ENCODE measurements at places on chromosomes 7 and 10.

DNA sequence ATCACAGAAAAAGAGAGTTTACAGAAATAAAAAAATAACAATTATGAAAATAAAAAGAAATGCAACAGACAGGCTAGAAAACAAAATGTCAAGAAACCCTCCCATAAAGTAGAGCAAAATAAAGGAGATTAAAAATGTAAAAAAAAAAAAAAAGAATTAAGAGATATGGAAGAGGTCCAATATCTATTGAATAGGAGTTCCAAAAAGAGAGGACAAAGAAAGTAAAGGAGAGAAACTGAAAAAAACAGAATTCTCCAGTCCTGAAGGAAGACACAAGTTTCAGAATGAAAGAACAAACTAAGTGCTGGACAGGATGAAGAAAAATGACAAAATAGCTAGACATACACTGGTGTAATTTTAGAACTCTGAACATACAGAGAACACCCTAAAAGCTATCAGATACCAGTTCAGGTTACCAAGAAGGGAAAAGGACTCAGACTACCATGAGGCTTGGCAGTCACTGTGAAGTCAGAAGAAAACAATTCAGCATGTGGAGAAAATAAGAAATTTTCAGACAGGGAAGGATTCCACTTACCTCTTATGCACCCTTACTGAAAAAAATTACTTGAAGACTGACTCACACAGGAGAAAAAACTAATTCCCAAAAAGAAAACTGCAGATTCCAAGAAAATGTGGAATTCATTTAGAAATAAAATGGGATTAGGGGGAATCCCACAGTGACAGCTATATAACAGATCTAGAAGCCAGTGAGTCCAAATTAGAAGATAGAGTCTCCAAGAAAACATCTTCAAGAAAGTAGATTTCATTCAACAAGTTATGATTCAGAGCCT lies 40.4 kb upstream of the ABLIM1 start:
- no peak for DNase-seq

- peak; percentile 56 for DNase-seq
These were observed 59.1 kb upstream of the CALD1 start for GRCh38 chr7:134720091-134720935.

DNA sequence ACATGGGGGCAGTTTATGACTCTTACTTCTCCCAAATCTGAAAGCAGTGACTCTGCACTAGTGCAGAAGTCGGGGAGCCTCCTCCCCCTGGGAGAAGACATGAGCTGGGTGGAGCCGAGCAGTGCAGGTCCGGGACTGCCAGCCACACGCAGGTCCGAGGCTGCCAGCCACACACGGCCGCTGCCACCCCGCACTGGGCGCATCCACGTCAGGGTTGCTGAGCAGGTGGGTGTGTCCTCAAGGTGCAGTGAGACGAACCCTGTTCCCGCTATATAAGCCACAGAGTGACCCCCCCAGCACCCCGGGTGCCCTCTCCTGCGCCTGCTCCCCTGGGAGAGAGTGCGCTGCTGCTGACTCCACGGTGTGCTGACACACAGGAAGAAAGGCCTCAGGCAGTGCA lies 430.2 kb downstream of the PTPRN2 start:
- no peak for DNase-seq

- no peak for DNase-seq
These were observed 112.1 kb downstream of the ACTR3B start for GRCh38 chr7:152871678-152872060.

DNA sequence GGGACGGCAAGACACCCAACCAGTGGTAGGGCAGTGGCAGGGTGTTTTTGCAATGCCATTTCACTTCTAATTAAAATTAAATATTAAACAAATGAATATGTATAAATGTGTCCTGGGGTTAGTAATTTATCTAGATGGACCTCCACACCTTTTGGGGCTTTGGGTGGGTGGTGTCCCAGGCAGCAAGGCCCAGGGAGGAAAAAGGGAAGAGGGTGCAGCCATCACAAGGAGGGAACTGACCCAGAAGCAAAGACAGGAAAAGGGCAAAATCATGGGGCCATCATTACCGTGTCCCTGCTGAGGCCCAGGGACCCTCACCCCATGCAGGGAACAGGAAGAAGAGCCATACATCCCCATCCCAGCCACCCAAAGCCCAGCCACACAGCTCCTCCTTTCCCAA lies 204.6 kb downstream of the GRID1 start:
- no peak for DNase-seq

- DNase-seq, result no peak
These were observed 26.1 kb upstream of the ITGB1 start for GRCh38 chr10:32984003-32984600.

- DNase-seq, result no peak
These were observed 171.9 kb downstream of the OTUD1 start for GRCh38 chr10:23610626-23611307.

- DNase-seq, result no peak
These were observed 568 bp upstream of the MEOX2 start for GRCh38 chr7:15686957-15687545.

DNA sequence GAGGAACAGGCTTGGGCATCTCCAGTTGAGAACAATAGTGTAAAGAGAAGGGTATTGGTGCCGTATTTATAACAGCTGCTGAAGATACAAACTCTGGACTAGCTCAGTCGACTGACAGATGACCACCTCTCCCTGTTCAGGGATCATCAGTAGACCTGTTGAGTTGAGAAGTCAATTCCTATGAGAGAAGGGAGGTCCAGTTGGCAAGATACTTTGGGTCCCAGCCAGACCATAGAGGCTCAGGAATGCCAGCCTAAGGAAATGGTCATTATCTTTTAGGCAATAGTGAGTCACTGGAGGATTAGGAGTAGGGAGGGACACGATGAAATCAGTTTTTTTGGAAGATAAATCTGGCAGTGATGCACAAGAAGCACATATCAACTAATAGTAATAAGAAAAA lies 202.9 kb downstream of the TRIL start:
- peak; percentile 66 for DNase-seq

DNA sequence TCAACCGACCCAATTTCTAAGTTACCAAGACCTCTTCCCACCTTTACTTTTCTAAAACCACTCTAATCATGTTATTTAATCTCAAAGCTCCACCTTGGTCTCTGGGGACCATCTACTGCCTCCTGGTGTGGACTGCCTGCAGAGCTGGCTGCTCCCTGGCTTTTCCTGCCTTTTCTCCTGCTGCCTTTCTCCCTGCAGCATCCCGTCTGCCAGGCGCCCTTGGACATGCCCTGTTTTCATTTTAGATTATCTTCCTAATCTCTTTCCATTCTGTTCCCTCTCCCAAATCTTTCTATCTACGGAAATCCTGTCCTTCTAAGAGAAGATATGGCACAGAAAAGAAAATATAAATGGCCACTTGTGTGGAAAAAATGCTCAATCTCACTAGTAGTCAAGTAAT lies 23.1 kb downstream of the TCAF1 start:
- no peak for DNase-seq

DNA sequence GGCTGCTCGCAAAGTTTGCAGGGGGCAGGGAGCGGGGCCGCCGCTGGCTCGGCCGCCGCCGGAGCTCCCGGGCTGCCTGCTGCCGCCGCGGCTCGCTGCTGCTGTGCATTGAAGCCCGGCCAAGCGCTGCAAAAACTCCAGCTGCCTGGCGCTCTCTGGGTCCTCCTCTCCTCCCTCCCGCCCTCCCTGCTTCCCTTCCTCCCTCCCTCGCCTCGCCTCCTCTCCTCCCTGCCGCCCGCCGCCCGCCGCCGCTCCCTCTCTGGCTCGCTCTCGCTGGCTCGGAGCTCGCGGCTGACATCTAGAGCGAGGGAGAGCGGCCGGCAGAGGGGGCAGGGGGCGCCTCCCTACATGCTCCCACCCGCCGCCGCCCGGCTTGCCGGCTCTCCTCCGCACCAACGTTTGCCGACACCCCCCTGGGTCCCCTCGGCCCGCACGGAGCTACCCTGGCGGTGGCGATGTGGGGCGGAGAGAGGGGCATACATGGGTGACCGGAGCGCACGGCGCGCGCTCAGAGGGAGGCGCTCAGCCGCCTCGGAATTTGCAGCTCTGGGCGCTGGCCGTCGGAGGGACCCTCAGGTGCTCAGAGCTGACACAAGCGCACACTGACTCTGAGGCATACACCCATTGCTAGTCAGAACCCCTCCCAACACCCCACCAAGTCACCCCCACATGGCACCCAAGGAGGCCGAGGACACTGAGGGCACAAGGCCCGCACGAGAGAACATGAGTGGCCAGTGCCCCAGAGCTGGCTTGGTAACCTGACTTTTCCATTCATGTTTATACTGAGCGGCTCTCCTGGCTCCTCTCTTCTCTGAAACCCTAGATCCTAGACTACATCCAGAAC lies 1.2 kb upstream of the PLXNA4 start:
- DNase-seq, result peak; percentile 43

GRCh38 chr10:121481180-121481579 lies 117.1 kb downstream of the FGFR2 start:
- peak; percentile 30 for DNase-seq

- no peak for DNase-seq
These were observed 692 bp downstream of the CARD11 start for GRCh38 chr7:3042861-3043489.

- no peak for DNase-seq
These were observed 351.1 kb upstream of the ETV1 start for GRCh38 chr7:14340393-14341074.

DNA sequence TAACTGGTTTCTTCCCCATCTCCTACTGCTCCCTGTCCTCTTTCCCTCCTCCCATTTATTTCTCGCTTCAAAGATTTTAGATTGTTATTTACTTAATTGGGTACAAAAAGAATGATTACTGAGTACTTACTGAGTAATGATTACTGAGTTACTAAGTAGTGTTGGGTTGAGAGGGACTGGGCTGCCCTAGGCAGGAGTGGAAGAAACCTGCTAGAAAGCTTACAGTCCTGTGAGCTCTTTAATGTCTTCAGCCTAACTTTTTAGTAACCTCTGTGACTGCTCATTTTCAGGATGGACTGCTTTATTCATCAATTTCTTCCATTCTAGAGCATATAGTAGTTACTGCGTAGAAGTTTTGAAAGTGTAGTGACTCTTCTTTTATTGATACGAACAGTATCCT lies 7.6 kb downstream of the PHF14 start:
- DNase-seq, result no peak

GRCh38 chr10:78905015-78905956 lies 163.5 kb upstream of the ZMIZ1 start:
- DNase-seq, result no peak

GRCh38 chr10:11325817-11326216 lies 285.6 kb downstream of the USP6NL start:
- peak; percentile 36 for DNase-seq
